Vagina (tissue), 2 donors: ENCODE measurements at places on chromosomes 7 and 10.

- DNase-seq = no peak
Measured at GRCh38 chr10:14656052-14656730, 118.5 kb downstream of the FAM107B start.

DNA sequence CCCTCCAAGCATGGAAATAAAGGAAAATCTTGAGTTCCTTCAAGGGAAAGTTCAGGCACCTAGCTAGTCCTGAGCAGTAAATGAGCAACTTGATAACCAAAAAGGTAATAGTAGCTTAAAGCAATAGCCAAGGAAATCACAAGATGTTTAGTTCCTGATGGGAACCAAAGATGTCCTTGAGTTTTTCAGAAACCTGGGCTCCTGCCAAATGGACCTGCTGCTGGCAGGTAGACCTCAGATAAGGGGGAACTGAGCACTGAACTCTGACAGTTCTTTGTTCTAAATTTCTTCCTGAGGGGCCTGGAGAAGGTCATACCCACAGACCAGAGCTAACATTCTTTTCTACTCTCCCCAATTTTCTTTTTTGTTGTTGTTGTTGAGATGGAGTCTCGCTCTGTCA lies 48.5 kb downstream of the TMEM130 start:
- no peak for DNase-seq

GRCh38 chr7:149070372-149071125 lies 20.0 kb downstream of the ZNF786 start:
- no peak for DNase-seq

DNA sequence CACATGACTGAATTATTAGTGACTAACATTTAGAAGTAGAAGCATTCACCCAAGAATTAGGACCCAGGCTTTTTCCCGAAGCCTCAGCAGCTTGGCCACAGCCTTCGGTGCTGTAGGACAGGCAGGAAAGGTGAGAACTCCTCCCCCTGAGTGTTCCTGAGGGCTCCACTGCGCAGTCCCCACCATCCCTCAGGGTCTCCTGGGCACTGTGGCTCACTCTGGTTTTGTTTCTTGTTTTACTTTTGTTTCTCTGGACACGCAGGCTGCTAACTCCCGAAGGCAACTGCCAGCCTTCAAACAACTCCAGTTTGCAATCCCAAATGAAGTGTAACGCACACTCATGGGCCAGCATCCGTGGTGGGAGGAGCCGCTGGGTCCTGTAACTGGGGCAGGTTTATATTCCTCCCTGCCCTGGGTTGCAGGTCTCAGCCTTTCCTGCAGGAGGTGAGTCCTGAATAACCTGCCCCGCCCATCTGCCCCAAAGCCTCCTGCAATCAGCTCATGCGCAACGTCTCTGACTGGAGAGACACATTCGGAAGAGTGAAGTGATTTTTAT lies 492.9 kb downstream of the PTPRN2 start:
- DNase-seq = no peak

- no peak for DNase-seq
Measured at GRCh38 chr10:70974351-70974901, 86.1 kb upstream of the PCBD1 start.

GRCh38 chr10:51915031-51915542 lies 215.7 kb upstream of the CSTF2T start:
- no peak for DNase-seq

DNA sequence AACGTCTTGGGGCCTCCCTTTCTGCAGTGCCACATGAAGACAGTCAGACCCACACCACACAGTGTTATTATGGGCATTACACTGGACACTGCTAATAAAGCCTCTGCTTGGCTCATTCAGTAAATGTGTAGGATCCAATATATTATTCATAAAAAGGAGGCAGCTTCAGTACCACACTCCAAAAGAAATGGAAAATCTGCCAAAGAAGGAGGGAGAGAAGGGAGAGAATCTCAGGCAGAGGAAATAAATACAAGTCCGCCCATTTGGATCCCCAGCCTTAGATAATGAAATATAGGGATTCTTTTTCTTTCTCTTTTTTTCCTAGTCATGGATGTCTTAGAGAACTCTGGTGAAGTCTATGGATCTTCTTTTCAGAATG lies 162.2 kb downstream of the ELMO1 start:
- DNase-seq = no peak

- DNase-seq = no peak
Measured at GRCh38 chr10:58081353-58081752, 186.3 kb downstream of the IPMK start.

DNA sequence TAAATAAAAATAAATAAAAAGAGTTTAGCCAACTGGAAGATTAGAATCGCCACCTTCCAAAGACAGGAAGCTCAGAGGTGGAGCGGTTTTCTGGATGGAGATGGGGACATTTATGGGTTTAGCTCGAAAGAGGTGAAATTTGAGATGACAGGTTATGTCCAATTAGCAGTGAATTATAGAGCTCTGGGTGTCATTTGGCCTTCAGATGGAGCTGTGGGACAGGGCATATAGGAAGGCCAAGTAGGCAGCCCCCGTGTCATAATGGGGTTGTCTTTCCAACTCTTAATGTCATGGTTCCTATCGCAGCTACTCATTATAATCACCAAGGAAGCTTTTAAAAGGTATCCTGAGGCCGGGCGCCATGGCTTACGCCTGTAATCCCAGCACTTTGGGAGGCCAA lies 21.0 kb upstream of the EEPD1 start:
- DNase-seq = no peak

- DNase-seq = no peak
Measured at GRCh38 chr10:101060036-101060950, 1.5 kb upstream of the KAZALD1 start.

GRCh38 chr7:118312966-118313365 lies 88.5 kb downstream of the ANKRD7 start:
- DNase-seq = no peak

- no peak for DNase-seq
Measured at GRCh38 chr7:36082216-36082615, 70.8 kb upstream of the EEPD1 start.

DNA sequence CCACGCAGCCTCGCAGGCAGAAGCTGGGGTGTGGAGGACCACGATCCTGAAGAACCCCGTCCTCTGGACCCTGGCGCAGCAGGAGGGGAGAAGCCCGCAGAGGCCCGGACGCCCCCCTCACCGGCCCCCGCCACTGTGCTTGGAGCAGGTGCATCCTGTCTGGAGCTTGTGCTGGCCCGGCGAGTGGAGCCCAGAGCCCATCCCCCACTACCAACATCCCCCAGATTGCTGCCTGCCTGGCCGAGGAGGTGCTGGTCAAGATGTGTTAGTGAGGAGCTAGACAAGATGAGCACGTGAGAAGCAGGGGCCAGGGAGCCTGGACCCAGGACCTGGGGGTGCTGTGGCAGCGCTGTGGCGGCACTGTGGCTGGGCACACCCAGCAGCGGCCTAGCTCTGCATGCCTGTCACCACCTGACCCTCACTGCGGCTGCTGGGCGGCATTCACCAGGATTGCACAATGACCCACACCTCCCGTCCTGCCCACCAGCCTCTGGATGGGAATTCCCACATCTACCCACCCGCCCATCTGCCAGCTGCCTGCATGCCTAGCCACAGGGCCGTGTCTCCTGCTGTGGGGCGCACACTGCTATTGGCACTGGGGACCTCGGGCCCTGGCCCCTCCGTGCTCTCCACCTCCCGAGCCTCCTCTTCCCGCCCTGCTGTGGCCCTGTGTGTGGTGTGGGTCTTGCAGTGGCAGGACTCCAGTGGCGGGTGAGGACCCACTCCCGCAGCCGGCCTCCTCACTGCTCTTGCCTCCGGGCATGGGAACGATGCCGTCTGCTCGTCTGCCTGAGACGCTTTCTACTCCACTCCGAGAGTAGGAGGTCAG lies 11.8 kb downstream of the GPR146 start:
- no peak for DNase-seq

DNA sequence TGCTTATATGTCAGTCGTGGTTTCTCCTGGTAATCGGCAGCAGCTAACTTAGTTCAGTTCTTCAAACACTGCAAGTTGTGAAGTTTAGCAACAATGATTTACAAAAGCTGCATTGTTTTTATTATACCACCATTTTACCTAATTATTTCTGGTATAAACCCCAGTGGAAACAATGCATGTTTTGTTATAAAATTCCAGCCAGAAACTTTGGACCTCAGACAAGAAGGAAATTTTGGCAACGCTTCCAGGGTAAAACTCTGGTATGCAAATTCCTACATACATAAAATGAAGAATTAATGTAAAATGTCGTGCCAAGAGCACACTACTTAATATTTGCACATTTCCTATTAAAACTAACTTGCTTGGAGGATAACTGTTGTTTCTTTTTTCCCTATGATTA lies 277.4 kb upstream of the LYZL1 start:
- DNase-seq = no peak

DNA sequence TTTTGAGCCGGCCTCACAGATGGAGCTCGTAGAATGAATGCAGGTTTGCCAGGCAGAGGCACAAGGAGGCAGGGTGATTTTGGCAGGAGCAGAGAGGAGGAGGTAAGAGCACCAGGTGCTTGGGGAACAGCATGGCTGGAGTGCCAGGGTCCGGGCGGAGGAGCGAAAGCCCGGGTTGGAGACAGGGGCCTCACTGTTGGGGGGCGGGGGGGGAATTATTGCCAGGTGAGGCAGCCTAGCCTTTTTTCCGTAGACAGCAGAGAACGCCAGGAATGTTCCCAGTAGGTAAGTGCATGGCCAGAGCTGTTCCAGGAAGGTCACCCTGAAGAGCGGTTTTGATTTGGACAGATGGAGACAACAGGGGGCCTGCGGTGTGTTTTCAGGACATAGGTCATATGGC lies 9.5 kb downstream of the SRRM3 start:
- no peak for DNase-seq

- DNase-seq = no peak
Measured at GRCh38 chr10:8975535-8975934, 921.0 kb downstream of the GATA3 start.

GRCh38 chr7:74178632-74179031 lies 4.5 kb downstream of the EIF4H start:
- no peak for DNase-seq

GRCh38 chr10:84783386-84783785 lies 455.0 kb downstream of the CCSER2 start:
- no peak for DNase-seq

DNA sequence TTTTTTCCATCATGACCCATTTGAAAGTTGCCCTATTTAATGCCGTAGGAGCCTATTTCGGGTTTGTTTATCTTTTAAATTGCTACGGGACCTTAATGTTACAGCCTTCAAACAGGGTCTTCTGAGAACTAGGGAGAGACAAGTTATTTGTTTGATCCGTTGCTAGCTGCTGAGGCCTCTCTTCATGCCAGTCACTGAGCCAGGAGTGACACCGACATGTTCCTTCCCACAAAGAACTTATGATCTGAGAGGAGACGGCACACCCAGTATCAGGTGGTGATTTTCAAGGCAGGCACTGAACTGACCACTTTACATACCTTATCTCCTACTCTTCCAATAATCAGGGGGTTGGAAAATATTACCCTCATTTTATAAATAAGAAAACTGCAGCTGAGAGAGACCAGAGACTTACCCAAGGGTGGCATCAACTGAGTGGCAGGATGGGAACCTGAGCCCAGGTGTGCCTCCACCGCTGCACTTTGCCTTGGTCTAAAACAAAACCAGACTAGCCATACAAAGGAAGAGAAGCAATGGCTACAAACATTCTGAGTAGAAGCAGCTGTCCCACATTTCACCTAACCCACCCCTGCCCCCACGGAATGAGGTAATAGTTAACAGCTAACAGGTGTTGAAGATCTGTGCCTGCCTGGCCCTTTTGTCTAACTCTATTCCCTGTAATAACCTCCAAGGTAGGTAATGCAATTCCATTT lies 40.5 kb downstream of the PPP1R3C start:
- no peak for DNase-seq

DNA sequence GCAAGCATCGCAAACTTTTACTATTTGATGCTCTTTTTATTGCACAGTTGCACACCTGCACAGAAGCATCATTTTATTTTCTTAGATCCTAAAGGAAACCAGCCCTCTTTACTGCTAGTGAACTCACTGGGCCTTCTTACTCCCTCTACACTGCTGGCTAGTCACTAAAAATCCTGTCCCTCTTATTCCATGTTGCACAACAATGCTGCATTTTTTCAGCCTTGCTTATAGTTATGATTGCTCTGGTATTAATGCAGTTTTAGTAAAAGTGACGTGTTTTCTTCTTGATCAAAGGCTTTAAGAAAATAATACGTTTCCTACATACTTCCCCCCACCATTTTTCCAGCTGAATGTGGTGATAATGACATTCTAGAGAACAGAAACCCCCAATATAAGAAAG lies 132.9 kb upstream of the FAM3C start:
- DNase-seq = no peak

- DNase-seq = no peak
Measured at GRCh38 chr10:69459101-69459790, 8.0 kb downstream of the TSPAN15 start.

- no peak for DNase-seq
Measured at GRCh38 chr10:119443441-119443840, 99.1 kb downstream of the RGS10 start.

DNA sequence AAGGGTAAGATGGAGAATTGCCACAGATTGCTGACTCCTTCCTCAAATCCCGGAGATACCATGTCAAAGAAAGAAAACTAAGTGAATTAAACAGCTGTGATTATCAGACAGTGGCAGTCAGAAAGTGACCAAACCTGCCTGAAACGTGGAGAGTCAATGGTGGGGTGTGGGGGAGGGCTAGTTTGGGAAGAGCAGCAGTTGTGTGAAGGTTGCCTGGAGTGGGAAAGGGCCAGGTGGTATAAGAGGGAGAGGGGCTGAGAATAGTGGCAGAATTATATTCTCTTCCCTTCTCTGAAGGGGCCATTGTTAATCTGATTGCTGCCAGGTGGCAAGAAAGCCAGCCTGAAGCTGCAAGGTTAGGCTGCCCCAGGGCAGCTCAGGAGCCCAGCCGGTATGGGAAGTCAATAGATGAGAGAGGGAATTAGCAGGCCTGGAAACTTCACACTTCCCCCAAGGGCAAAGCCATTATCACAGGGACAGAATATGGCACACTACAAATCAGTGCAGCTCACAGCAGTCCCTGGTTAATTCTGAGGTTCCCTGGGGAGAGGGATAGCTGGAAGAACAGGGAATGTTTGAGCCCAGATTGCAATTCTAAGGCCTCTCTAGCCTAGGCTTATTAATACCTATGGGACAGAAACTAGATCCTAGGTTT lies 83.9 kb upstream of the ITGB1 start:
- DNase-seq = no peak

- DNase-seq = no peak
Measured at GRCh38 chr7:43905956-43906330, 453 bp downstream of the URGCP start.

GRCh38 chr7:16202303-16202702 lies 219.0 kb downstream of the CRPPA start:
- DNase-seq = no peak

GRCh38 chr10:30786131-30786530 lies 156.6 kb upstream of the LYZL2 start:
- no peak for DNase-seq

- no peak for DNase-seq
Measured at GRCh38 chr7:27179030-27179429, 4.9 kb upstream of the HOXA10 start.

DNA sequence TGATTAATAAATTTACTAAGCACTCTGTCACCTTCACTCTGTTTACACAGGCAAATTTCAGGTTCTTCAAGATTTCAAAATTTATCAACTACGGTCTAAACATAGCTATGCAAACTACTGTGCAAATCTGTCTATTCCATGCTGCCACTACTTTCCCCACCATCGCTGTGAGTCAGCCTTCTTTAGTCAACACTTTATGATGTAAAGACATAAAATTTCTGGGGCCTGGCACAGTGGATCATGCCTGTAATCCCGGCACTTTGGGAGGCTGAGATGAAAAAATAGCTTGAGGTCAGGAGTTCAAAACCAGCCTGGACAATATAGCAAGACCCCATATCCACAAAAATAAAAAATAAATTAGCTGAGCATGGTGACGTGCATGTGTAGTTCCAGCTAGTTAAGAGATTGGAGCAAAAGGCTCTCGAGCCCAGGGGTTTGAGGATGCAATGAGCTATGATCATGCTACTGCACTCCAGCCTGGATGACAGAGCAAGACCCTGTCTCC lies 42.6 kb downstream of the CNOT4 start:
- DNase-seq = no peak
